Stimulated activated CD4-positive, alpha-beta T cell treated with anti-CD3 and anti-CD28 coated beads, Interleukin-12 subunit alpha, Interleukin-12 subunit beta, amount 100 ng/mL, for 48 hours (primary cell): ENCODE measurements at places on chromosomes 1 and 21.
A peak's percentile ranks its signal among the peaks of the same experiment; 100 is the strongest.

- no peak for DNase-seq
These were observed 2.3 kb downstream of the GART start for GRCh38 chr21:33539616-33540015.

DNA sequence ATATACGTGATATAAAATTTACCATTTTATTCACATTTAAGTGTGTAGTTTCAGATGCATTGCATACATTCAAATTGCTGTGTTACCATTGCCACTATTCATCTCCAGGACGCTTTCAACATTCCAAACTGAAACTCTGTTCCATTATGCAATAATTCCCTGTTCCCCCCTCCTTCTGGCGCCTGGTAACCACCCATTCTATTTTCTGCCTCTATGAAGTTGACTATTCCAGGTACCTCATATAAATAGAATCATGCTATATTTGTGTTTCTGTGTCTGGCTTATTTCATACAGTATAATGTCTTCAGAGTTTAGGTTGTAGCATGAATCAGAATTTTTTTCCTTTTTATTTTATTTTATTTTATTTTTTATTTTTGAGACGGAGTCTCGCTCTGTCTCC lies 41.7 kb downstream of the SLC22A15 start:
- no peak for DNase-seq

DNA sequence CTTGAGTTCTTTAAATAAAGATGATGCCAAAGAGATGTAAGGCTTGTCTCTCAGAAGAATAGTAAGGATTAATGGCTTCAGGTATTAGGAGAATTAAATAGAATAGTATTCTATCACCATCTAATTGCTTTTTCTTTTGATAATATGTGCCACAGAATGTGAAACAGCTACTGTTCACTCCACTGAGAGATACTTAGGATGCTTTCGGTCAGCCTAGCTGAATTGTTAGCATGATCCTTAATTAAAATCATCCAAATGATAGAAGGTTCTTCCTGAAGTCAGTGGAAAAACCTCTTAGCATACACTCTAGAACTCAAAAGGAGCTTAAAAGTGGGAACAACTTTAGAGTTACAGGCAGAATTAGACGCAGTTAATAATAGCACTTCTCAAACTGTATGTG lies 97.0 kb downstream of the RASAL2 start:
- DNase-seq = no peak

GRCh38 chr1:227996187-227996950 lies 10.4 kb upstream of the WNT3A start:
- no peak for DNase-seq

- no peak for DNase-seq
These were observed 1.3 kb downstream of the C8B start for GRCh38 chr1:56964349-56965017.

DNA sequence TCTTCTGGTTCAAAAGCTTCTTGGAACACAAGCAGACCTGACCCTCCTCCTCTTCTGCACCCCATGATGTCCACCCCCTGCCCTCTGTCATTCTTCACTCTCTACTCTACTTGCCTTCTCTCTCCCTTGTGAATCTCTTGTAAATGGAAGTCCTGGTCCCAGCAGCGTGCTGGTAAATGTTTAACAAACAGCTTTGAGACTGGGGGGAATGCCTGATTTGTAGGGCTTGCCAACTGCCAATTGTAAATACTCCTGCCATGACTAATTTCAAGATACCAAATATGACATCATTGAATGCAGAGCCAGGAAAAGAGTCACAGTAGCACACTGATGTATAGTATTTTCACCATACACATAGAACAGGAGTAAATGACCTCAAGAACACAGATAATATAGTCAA lies 40.9 kb upstream of the LRRN2 start:
- no peak for DNase-seq

DNA sequence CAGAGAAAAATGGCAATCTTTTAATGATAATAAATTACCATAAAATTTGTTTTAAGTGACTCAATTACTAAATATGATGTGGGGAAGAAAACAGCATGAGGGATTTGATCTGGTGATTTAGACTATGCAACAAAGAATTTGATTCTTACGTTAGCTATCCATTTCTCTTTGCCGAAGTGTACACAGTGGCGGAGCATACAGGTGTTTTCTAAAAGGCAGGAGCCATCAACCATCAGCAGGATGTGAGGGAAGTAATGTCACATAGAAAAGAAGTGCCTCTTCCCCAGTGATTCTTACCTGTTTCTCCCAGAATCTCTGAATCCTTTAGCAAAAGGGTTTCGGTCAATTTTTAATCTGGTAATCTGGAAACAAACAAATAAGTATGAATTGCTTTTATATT lies 74.3 kb downstream of the TBX15 start:
- no peak for DNase-seq

GRCh38 chr1:203175827-203176241 lies 208 bp upstream of the MYBPH start:
- no peak for DNase-seq

DNA sequence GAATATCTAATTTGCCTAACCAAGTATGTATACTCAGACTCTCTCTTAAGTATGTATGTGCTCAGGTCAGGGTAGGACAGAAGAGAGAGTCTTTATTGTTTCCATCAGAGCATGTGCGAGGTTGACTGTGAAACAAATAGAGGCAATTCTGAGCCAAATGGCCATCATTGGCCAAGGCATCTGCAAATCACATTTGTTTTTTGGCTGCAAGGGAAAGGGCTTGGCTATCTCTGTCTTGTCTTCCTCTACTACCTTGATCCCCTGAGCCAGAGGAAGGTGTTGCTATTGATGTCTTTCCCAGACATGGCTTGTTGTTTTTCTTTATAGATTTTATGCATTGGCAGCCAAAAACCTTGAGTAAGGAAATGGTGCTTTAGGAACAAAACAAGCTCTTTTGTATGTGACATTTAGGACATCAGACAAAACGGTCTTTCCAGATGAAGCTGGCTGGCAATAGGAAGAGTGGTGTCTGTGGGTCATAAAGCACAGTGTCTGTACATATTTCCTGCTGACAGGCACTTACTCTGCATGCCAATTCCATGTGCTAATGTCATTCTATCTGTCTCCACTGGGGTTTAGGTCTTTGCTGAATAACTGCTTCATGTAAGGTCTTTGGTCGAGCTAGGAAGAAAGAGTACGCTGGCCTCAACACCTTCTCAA lies 163.3 kb downstream of the BRINP2 start:
- no peak for DNase-seq

GRCh38 chr21:36069713-36070583 lies at the start of gene CBR1:
Gene CBR1, plus strand, starts transcription at chr21:36070024. Its CDS starts 92 bp downstream, at chr21:36070116.
- DNase-seq = peak; percentile 84

- no peak for DNase-seq
These were observed 82.3 kb downstream of the NOTCH2 start for GRCh38 chr1:119987112-119987511.

DNA sequence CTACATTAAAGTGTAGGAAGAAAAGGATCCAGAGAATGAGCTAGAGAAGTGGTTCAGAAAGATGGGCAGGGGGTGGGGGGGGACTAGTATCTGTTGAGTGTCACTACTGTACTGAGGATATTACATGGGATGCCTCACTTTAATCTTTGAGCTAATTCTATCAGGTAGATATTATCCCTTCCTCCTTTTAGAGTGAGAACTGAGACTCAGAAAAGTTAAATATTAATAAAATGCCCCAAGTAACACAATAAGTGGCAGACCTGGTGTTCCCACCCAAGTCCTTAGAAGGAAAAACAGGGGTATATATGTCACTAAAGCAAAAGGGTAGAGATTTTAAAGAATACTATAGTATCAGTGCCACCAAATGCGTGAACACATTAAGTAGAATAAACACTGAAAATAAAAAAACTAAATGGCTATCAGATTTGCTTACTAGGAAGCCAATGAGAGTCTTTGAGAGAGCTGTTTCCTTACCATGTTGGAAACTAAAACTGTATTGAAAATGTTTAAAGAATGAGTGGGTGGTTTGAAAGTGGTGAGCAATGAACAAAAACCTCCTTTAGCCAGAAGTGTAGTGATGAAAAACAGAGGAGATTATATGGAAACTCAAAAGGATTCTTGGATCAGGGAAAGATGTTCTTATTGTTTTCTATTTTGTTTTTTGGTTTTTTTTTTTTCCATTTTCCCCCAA lies 230.8 kb downstream of the BARHL2 start:
- DNase-seq = no peak

DNA sequence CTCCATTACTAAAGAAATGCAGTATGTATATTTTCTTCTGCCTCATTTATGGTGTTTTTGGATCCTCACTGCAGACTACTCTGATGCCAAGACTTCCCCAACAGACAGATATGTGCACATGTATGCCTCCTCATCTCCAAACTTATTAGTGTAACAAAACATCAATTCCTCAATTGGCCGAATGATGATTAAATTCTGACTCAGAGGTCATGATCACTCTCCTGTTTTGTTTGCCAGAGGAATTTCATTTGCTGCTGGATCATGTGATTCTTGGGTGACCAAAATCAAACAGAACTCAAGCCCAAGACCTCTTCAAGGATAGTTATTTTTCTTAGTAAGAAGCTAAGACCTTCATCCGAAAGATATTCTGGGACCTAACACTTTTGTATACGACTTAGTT lies 227.6 kb downstream of the LMO4 start:
- DNase-seq = no peak

DNA sequence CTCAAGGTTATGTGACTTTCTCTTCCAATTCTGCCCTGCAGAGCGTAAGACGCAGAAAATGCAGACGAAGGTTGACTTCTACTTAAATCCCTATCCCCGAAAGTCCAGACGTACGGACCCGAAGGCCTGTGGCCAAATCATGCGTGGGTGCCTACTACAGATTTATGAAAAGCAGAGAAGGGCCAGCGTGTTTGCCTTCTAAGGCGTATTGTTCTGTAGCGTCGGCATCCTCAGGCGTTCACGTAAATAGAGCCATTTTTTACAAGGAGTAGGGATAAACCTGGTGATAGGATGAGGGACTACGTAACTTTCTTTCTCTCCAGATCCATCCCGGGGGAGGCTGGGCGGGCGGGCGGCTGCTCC lies 222 bp upstream of the GIPC2 start:
- DNase-seq = no peak

- no peak for DNase-seq
These were observed 16.8 kb downstream of the TRPM2 start for GRCh38 chr21:44370027-44370735.

DNA sequence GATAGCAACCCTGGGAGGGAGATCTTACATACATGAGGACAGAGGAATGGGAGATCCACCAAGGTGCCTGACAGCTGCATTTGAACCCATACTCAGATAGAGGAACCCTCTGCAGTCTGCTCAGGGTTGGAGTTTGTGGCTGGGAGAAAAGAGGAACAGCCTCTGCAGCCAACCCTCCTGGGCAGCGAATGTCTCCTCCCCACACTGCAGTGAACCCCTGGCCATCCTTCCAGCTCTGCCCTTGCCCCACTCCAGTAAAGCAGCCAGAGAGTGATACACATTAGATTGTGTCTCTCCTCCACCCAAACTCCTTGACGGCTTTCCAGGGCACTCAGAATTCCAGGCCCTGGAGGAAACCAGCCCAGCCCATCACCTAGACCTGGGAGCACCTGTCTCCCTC lies 137.7 kb downstream of the RUNX1 start:
- DNase-seq = no peak

- no peak for DNase-seq
These were observed 11.2 kb downstream of the TMEM59 start for GRCh38 chr1:54041806-54042205.

DNA sequence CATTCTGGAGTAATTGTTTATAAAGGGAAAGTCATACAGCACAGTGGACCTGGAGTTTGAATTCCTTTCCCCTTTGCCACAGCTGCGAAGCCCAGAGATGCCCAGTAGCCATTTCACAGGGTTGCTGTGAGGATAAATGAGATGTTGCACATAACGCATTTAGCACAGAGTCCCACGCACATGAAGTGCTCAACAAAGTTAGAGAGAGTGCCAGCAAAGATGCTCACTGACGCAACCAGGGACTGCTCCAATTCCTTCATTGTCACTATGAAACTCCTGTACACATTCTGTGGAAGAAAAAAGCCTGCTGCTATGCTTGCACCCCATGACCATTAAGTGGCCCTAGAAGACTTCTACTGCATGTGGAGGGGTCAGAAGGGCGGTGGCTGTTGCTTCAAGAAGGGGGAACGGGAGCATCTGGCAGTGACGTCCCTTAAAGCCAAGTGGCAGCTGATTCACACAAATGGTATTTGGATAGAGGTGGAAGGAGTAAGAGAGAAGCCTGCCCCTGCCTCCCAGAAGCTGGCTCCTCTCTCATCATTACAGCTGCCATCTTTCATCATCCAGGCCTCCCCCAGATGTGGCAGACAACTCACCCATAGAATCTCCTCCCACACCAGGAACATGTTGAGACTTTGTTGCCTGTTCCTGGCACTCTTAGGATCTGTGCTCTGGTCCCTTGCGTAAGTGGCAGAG lies 26.5 kb upstream of the VAV3 start:
- no peak for DNase-seq

DNA sequence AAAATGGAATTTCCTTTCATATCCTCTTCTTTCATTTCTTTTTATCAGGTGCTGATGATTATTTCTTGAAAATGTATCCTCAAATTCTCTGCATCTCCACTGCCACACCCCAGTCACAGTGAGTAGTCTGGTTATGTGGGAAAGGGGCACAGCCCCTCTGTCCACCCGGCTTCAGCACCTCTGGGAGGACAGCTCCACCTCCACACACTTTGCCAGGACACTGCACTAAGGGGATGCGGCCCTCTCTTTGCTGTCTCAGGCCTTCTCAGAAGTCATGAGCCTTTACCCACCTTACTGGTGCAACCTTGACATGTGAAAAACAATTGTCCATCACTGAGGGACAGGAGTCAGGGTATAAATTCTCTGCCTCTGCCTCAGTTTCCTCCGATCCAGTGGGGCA lies 433.1 kb downstream of the PCP4 start:
- DNase-seq = no peak

- no peak for DNase-seq
These were observed 87.7 kb upstream of the COL6A1 start for GRCh38 chr21:45893740-45894449.

DNA sequence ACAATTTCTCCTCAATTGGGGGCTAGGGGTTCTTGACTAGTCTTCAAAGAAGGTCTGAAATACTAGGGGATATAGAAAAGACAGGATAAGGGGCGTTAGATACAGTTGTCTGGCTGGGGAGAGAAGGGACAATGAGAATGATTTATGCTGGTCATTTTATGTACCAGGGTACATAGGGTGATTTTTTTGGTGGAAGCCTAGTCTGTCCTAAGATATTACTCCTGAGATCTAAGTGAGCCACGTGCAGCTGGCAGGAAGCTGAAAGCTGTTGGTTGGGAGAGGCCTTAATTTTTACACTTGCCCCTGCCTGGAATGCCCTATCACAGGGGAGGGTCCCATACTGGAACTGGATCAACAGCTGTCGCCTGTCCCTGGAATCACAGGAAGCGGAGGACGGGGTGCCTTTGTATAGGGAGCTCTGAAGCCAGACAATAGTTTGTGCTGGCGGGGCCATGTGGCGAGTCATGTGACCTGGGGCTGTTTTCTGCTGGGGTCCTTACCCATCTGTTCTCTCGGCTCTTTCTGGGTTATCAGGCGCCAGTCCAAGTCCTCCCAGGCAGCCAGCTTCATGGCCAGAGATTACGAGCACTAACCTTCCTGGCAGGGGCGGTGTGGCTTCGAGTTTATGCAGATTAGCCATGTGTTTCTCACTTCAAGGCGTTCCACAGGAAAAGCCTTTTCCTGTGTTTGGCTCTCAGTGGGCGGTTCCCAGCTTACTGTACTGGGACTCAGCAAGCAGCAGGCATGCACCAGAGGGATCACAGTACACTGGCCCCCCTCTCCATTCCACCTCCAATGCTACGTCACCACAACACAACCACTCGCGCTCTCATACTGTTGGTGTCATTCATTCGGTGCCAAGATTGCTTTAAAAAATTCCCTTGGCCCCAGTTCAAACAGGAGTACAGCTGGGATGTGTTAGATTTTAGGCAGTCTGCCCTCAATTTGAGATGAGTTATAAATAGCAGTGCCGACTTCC lies 27.5 kb downstream of the ARID1A start:
- DNase-seq = no peak

- no peak for DNase-seq
These were observed 9.1 kb upstream of the KYAT3 start for GRCh38 chr1:89001510-89001909.
